Activated naive CD8-positive, alpha-beta T cell treated with anti-CD3 and anti-CD28 coated beads, Interleukin-2, amount 10 ng/mL, durations not matched to agents 7 days and 5 days (primary cell): ENCODE measurements at places on chromosomes 5 and 9. TPM values are rescaled to one million over a fixed set of nuclear protein-coding genes. Genes with fewer than 3 reads are reported as not detected.

Gene PPP1R2B
- total RNA-seq: not detected

Gene FAM78A
- total RNA-seq: 104 TPM

Gene C1QTNF3
- 4.8 TPM for total RNA-seq

Gene LRRC70
- total RNA-seq: 0.86 TPM

- no peaks in the 10 kb centered on the region for H3K27me3 ChIP-seq
- H3K4me1 ChIP-seq: peaks cover 13% of the 10 kb centered on the region
- no peak for DNase-seq
- H3K4me3 ChIP-seq: no peak overlapping the region
These were observed 44.5 kb downstream of the ERGIC1 start for GRCh38 chr5:172878585-172878932.

GRCh38 chr9:122191584-122191983, 31.9 kb downstream of the MORN5 start:
- no peaks in the 10 kb centered on the region for H3K36me3 ChIP-seq
- H3K27ac ChIP-seq: no peak overlapping the region
- DNase-seq: no peak
- H3K4me3 ChIP-seq: no peak overlapping the region
- H3K27me3 ChIP-seq: peaks cover 2% of the 10 kb centered on the region
- H3K4me1 ChIP-seq: no peaks in the 10 kb centered on the region

DNA sequence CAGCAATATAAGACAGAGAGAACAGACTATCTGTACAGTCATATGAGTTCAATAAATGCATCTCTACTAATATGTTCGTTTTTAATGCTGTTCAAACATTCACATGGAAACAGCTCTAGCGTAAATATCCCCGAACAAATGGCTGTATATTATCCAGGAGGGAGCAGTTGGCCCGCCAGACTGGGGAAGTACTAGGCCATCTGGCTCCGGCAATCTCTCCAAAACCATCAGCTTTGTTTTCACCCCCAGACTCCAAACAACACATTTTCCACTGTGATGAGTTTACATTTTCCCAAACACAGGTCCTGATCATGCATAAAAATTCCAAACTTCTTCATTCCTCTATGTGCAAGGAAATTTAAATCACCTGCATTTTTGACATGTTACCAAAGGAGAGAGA, 8.7 kb downstream of the EBF1 start:
- no peak overlapping the region for H3K27ac ChIP-seq
- peaks cover 30% of the 10 kb centered on the region for H3K27me3 ChIP-seq
- no peaks in the 10 kb centered on the region for H3K36me3 ChIP-seq
- DNase-seq: no peak
- peaks cover 4% of the 10 kb centered on the region for H3K4me1 ChIP-seq

DNA sequence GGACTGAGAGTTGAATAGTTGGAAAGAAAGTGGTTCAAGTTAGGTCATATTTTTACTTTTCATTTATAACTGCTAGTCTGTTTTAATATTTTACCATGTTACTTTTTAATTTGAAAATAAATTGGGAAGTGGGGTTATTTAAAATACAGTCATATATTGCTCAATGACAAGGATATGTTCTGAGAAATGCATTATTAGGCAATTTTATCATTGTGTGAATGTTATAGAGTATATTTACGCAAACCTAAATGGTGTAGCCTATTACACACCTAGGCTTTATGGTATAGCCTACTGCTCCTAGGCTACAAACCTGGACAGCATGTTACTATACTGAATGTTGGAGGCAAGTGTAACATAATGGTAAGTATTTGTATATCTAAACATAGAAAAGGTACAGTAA, 5.2 kb downstream of the CCDC152 start:
- H3K27me3 ChIP-seq: peaks cover 9% of the 10 kb centered on the region
- H3K36me3 ChIP-seq: no peaks in the 10 kb centered on the region
- DNase-seq: no peak
- no peak overlapping the region for H3K27ac ChIP-seq
- H3K4me3 ChIP-seq: no peak overlapping the region
- peaks cover 3% of the 10 kb centered on the region for H3K4me1 ChIP-seq

DNA sequence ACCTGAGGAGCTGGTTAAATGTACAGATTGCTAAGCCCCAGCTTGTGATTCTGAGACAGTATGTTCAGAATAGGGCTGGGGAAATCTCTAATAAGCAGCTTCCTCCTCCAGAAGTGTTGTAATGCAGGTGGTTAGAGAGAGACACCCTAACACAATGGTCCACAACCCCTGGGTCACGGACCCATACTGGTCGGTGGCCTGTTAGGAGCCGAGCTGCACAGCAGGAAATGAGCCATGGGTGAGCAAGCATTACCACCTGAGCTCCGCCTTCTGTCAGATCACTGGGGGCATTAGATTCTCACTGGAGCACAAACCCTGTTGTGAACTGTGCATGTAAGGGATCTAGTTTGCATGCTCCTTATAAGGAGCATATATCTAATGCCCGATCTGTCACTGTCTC, 61.8 kb downstream of the SLC36A1 start:
- no peaks in the 10 kb centered on the region for H3K36me3 ChIP-seq
- H3K27ac ChIP-seq: no peak overlapping the region
- peaks cover 1% of the 10 kb centered on the region for H3K4me1 ChIP-seq

- no peak for DNase-seq
- H3K36me3 ChIP-seq: no peaks in the 10 kb centered on the region
- no peak overlapping the region for H3K27ac ChIP-seq
- H3K27me3 ChIP-seq: peaks cover 62% of the 10 kb centered on the region
- H3K4me3 ChIP-seq: no peak overlapping the region
These were observed 5.5 kb downstream of the PCDH1 start for GRCh38 chr5:141872496-141873356.

DNA sequence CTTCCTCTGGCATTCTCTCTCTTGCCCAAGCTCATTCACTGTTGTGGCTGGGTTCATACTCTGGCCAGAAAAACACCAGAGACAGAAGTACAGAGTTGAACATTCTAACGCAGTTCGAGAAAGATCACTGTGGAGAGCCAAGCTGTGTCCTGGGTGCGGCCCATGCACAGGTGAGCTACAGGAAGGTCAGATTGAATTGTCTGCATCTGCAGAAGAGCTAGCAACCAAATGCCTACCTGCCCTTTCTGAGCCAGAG, 126.8 kb upstream of the DPYSL3 start:
- H3K4me1 ChIP-seq: no peaks in the 10 kb centered on the region
- no peak for DNase-seq
- H3K4me3 ChIP-seq: no peak overlapping the region
- no peaks in the 10 kb centered on the region for H3K27me3 ChIP-seq
- H3K27ac ChIP-seq: no peak overlapping the region

DNA sequence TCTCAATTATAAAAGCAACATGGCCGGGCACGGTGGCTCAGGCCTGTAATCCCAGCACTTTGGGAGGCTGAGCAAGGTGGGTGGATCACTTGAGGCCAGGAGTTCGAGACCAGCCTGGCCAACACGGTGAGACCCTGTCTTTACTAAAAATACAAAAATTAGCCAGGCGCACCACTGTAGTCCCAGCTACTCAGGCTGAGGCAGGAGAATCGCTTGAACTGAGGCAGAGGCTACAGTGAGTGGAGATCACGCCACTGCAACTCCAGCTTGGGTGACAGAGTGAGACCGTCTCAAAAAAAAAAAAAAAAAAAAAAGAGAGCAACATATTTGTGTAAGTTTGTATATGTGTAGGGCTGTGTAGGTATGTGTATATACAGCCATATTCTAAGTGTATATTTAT, 7.5 kb downstream of the RPS6 start:
- no peak for DNase-seq
- H3K4me3 ChIP-seq: no peak overlapping the region
- peaks cover 33% of the 10 kb centered on the region for H3K36me3 ChIP-seq
- H3K27ac ChIP-seq: no peak overlapping the region

- H3K27me3 ChIP-seq: peaks cover 3% of the 10 kb centered on the region
- no peaks in the 10 kb centered on the region for H3K4me1 ChIP-seq
- no peaks in the 10 kb centered on the region for H3K36me3 ChIP-seq
- no peak for DNase-seq
- H3K27ac ChIP-seq: no peak overlapping the region
These were observed 138.7 kb downstream of the ALDH1A1 start for GRCh38 chr9:72814083-72814597.

GRCh38 chr5:95332158-95332557, 47.3 kb upstream of the MCTP1 start:
- no peak overlapping the region for H3K27ac ChIP-seq
- no peaks in the 10 kb centered on the region for H3K4me1 ChIP-seq
- no peak overlapping the region for H3K4me3 ChIP-seq
- peaks cover 5% of the 10 kb centered on the region for H3K27me3 ChIP-seq
- H3K36me3 ChIP-seq: no peaks in the 10 kb centered on the region

- H3K4me3 ChIP-seq: peak overlapping the region; percentile 82
- H3K36me3 ChIP-seq: peaks cover 39% of the 10 kb centered on the region
- H3K27me3 ChIP-seq: no peaks in the 10 kb centered on the region
- peak overlapping the region; percentile 88 for H3K27ac ChIP-seq
These were observed 24.1 kb downstream of the AHRR start for GRCh38 chr5:345404-346195.

- no peak overlapping the region for H3K27ac ChIP-seq
- DNase-seq: no peak
- no peaks in the 10 kb centered on the region for H3K4me1 ChIP-seq
- no peaks in the 10 kb centered on the region for H3K36me3 ChIP-seq
- no peak overlapping the region for H3K4me3 ChIP-seq
These were observed 303.4 kb downstream of the ADGRV1 start for GRCh38 chr5:90861843-90862586.

DNA sequence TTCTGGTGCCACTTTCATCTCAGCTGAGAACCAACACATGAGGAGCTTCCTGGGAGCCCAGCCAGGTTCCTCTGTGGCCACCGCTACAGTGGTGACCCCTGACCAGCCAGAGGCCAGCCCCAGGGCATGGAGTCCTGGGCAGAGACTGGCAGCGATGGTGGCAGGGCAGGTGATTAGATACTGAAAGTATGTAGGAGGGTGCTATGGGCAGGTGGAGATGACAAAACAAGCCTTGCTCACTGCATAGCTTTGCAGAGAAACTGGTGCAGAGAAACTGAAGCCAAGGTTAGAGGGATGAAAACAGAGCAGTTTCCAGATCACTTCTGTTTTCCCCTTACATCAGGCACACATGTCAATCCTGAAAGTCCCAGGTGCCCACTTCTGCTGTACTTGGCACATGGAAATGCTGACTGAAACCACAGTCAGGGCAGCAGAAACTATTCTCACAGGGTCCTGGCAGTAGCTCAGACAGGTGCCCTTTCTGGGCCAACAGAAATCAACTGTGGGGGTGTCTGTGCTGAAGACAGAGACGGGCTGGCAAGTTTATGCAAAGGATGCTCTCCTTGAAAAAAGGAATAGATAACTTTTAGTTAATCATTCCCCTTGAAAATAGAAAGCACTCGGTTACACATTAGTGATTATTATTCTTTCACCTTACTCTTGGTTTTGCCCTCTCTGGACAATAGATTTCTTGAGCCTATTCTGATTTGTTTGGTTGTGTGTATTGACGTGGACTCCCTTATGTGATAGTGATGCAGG, 90.3 kb downstream of the ANKRD55 start:
- no peak overlapping the region for H3K4me3 ChIP-seq
- peaks cover 4% of the 10 kb centered on the region for H3K36me3 ChIP-seq
- H3K27me3 ChIP-seq: no peaks in the 10 kb centered on the region

DNA sequence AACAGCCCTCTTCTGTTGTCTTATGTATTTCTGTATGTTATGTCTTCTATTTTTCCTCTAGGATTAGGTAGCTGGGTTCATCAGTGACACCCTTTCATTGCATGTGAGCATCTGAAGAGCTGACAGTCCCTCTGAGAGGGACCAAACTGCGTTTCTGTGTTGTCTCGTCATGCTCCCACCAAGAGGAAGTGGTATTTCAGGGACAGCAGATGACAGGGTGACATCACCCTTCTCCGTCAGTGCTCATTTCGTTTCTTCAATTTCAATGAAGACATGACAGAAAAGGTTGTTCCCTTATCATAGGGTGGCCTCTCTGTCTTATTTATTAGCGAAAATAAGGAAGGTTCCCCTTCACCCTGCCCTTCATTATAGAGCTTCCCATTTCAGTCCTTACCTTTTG, 225.9 kb upstream of the NR4A3 start:
- peak overlapping the region; percentile 44 for H3K27ac ChIP-seq
- no peak for DNase-seq
- peaks cover 16% of the 10 kb centered on the region for H3K4me1 ChIP-seq
- peak overlapping the region; percentile 37 for H3K4me3 ChIP-seq

- DNase-seq: no peak
- H3K27ac ChIP-seq: no peak overlapping the region
- H3K4me1 ChIP-seq: no peaks in the 10 kb centered on the region
- H3K27me3 ChIP-seq: no peaks in the 10 kb centered on the region
- no peak overlapping the region for H3K4me3 ChIP-seq
- no peaks in the 10 kb centered on the region for H3K36me3 ChIP-seq
These were observed 132.0 kb upstream of the RAI14 start for GRCh38 chr5:34524123-34524522.

DNA sequence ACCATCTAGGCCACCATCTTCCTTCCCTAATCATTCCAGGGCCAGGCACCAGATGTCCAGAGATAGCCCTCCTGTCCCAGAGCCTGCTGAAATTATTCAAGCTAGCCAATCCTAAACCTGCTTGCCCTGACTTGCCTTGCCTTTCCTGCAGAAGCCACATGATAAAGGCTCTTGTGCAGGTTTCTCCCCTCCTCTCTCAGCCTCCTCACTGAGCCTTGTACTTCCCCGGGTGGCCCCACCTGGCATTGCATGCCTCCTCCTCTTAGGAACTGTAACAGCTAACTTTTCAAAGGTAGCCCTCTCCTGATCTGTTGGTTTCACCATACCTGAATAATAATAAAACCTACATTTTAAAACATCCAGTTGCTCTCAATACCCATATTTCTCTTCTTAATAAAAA, 42.6 kb downstream of the DIRAS2 start:
- H3K4me3 ChIP-seq: no peak overlapping the region
- peaks cover 10% of the 10 kb centered on the region for H3K27me3 ChIP-seq
- H3K4me1 ChIP-seq: no peaks in the 10 kb centered on the region
- H3K36me3 ChIP-seq: no peaks in the 10 kb centered on the region

- no peaks in the 10 kb centered on the region for H3K36me3 ChIP-seq
- no peaks in the 10 kb centered on the region for H3K4me1 ChIP-seq
- H3K27me3 ChIP-seq: no peaks in the 10 kb centered on the region
- no peak for DNase-seq
- no peak overlapping the region for H3K4me3 ChIP-seq
These were observed 710.5 kb upstream of the CDH9 start for GRCh38 chr5:27748847-27749246.

DNA sequence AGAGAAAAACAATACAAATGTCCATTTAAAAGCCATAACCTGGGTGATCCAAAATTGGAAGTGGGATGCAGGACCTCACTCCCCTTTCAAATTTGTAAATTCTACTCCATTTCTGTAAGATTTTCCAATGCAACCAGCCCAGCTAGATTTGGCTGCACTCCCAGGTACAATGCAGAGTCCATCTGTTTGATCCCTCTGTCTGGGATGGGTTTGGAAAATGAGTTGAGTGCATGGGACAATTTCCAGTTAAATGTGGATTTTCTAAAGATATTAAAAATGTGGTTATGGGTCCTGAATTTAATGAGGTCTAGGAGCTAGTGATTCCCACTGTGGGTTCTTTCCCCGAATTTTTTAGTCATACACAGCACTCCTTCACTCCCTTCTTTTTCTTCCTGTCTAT, 104.0 kb upstream of the ATP10B start:
- H3K36me3 ChIP-seq: no peaks in the 10 kb centered on the region
- DNase-seq: no peak
- no peaks in the 10 kb centered on the region for H3K27me3 ChIP-seq
- no peaks in the 10 kb centered on the region for H3K4me1 ChIP-seq

GRCh38 chr9:35666045-35666444, 1.1 kb upstream of the ARHGEF39 start:
- peaks cover 14% of the 10 kb centered on the region for H3K36me3 ChIP-seq
- H3K27ac ChIP-seq: peak overlapping the region; percentile 57
- no peaks in the 10 kb centered on the region for H3K27me3 ChIP-seq
- H3K4me1 ChIP-seq: peaks cover 41% of the 10 kb centered on the region
